ENCODE measurements at places on chromosomes 13 and 19.

DNA sequence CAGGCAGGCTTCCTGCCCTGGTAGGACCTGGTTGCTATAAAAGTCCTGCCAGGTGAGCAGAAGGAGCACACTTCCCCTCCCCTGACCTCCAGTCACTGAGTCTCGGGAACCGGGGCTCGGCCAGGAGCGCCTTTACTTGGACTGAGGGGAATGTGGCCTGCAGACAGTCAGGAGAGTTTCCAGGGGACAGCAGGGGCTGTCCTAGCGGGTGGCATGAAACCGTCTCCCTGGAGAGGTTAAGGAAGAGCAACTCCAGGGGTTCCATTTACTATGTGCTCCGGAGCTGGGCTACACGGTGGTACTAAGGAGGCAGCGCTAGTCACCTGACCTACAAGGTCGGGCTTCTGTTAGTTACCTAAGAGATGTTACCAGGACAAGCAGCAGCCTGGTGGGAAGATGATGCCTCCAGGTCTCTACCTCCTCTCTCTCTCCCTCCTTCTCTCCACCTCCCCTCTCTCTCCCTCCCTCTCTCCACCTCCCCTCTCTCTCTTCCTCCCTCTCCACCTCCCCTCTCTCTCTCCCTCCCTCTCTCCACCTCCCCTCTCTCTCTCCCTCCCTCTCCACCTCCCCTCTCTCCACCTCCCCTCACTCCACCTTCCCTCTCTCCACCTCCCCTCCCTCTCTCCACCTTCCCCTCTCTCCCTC, 4.1 kb upstream of the CNOT3 start:
- no peak for ATAC-seq

GRCh38 chr13:62320129-62321108, 904.8 kb upstream of the PCDH20 start:
- peak; percentile 73 for ATAC-seq

- peak; percentile 2 for ATAC-seq
Observed at GRCh38 chr19:48629599-48630295, 7.4 kb downstream of the DBP start.

GRCh38 chr19:14470031-14470876, 4.9 kb downstream of the PTGER1 start:
- ATAC-seq = no peak

GRCh38 chr19:45667620-45668341, at the start of gene GIPR:
TSS of gene GIPR (plus strand) at chr19:45668221. CDS start at chr19:45669521, 1,300 bp downstream.
- ATAC-seq = peak; percentile 9

GRCh38 chr13:103876571-103876970, 810.4 kb upstream of the SLC10A2 start:
- no peak for ATAC-seq

GRCh38 chr13:61136093-61136492, 279.6 kb downstream of the PCDH20 start:
- ATAC-seq = no peak

Data from SK-N-SH treated with all-trans-retinoic acid at 6 μM for 48 hours (cell line).